ENCODE measurements at places on chromosomes 4 and X. TPM values are rescaled to one million over a fixed set of nuclear protein-coding genes. Genes with fewer than 3 reads are reported as not detected.
A peak's percentile ranks its signal among the peaks of the same experiment; 100 is the strongest.

The VCX3B gene
- not detected for total RNA-seq

- DNase-seq = no peak
Observed at GRCh38 chrX:97498093-97498492, 614.4 kb downstream of the RPA4 start.

GRCh38 chrX:153469811-153470410, 465 bp downstream of the HAUS7 start:
- DNase-seq = peak; percentile 39

The SOWAHD gene
- not detected for total RNA-seq

GRCh38 chr4:87716371-87717265, 66.5 kb downstream of the DMP1 start:
- DNase-seq = peak; percentile 23

The ZXDB gene
- 5.0 TPM for total RNA-seq

DNA sequence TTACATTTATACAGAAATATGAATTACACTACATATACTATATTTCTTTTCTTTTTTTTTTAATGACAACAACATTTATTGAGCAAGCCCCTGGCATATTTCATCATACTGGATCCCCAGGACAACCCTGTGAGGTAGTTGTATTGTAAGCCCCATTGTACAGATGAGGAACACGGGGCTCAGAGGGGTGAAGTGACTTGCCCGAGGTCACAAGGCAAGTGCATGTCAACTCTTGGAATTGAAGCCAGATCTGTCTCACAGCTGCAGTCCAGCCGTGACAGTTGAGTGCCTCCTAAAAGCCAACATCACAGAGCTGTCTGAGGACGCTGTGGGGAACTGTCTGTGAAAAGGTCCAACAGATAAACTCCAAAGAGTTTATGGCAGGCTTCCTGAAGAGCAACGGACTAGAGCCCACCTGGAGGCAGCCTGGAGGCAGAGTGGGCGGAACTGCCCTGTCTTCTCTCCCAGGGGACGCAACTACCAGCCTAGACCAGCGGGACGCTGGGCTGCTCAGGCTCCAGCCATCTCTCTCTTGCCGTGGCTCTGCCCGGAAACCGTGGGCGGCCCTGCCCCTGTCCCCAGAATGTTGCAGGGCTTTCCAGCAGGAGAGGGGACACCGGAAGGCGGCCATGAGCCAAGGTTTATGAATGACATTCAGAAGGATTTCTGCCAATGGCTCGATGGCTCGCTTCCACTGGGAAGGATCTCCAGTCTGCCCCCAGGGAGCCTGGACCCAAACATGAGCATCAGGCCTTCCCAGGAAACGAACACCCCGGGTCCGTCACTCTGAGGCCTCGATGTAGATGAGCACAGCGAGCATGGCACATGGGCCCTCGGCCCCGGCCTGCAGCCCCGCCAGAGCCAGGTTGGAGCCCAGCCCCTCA, 50.1 kb downstream of the CFAP299 start:
- no peak for DNase-seq

- no peak for DNase-seq
Observed at GRCh38 chr4:6681191-6681590, 12.5 kb upstream of the S100P start.

GRCh38 chrX:56791456-56791855, 62.4 kb downstream of the NBDY start:
- DNase-seq = no peak

DNA sequence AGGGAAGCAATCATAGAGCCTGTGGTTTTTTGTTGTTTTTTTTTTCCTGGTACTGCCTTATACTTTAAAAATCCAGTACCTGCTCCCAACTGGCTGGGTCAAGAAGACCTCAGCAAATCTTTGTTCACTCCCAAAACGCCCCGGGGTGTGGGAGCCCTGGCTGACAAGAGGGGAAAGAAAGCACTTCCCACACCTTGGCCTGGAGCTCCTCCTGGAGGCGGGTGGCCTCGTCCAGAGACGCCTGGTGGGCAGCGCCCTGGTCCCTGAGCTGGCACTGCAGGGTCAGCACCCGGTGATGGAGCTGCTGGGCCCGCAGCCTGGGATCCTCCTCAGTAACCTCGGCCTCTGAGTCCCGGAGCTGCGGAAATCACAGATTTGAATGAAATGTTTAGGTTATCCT, 38.2 kb downstream of the C4orf50 start:
- DNase-seq = peak; percentile 57

- DNase-seq = no peak
Observed at GRCh38 chr4:37389366-37389765, 144.8 kb downstream of the NWD2 start.

DNA sequence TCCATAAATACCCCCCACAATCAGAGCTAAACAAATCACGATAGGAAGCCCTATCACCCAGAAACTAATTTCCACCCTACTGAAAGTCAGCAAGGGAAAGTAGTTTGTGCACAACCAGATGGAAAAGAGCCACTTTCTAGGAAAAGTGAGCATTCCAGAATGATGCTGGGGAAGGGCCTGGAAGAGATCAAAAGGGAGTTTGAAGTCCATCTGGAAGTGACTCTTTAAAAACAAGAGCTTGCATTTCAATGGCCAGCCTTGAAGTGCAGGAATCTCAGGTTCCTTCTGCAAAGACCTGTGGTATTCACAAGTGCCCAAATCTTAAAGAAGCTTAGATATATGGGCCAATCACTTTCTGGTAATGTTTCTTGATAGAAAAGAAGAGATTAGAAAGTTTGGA, 97.0 kb upstream of the LDB2 start:
- DNase-seq = no peak

GRCh38 chr4:44086753-44087152, 361.9 kb downstream of the KCTD8 start:
- no peak for DNase-seq

DNA sequence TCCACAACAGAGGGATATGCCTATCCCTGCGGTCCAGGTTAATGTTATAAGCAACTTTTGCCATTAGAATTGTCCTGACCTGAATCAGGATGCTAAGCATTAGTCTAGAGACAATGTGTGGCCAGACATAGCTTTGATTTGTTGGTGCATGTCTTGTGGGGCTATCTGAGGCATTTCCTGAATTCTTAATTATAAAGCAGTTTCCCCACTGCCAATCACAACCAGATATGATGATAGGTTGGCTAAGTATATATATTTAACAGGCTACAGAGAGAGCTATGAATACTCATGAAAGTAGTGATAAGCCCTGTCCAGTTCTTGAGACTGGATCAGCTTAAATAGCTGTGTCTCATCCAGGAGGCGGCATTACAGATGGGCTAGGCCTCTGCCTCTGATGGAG, 37.8 kb upstream of the ZNF81 start:
- DNase-seq = no peak

The PAGE2 gene
- not detected for total RNA-seq

- peak; percentile 82 for DNase-seq
Observed at GRCh38 chr4:74623041-74623440, 171.3 kb downstream of the BTC start.

- DNase-seq = no peak
Observed at GRCh38 chr4:39053983-39054382, 8.0 kb upstream of the KLHL5 start.

DNA sequence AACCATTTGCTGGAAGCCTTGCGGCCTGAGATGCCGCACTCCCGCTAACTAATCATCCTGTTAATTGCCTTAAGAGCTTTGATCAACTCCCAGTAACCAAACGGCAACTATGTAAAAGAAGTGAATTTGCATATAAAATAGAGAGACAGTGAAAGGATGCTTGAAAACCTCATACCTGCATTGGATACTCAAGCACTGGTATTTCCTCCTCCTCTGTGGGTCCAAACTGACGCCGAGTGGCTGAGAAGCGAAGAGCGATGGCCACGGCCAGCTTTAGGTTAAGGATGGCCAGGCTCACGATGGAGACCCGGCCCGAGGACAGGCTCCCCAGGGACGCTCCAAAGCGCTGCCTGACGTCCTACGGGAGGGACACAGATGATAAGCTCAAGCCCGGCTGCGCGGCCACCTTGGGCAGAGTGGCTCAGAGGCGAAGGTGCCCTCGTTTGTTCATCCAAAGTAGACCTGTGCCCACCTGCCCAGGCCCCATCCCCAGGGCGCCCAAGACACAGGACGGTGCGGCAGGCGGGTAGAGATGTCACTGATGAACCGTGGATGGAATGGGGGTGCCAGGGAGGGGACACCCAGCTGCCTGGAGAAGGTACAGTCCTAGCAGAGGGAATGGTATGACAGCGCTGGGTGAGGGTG, 43.6 kb downstream of the ACOX3 start:
- no peak for DNase-seq

DNA sequence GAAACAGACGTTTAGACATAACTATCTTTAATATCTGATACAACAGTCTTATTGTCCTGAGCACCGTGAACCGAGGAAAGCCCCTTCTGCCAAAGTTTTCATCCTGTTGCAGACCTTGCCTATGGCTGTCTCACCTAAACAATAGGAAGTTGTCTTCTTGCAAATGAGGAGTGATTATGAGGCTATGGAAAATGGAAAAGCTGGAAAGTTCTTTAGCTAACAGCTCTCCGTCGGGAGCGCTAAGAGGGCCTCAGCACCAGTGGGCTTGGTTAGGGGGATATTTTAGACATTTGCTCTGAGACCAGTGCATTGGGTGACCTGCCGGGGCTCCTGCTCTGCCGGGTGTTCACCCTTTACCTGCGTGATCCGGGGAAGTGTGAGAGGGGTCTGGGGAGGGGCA, 28.4 kb downstream of the TMEM131L start:
- peak; percentile 42 for DNase-seq

- no peak for DNase-seq
Observed at GRCh38 chrX:40501164-40501855, 79.5 kb upstream of the ATP6AP2 start.

DNA sequence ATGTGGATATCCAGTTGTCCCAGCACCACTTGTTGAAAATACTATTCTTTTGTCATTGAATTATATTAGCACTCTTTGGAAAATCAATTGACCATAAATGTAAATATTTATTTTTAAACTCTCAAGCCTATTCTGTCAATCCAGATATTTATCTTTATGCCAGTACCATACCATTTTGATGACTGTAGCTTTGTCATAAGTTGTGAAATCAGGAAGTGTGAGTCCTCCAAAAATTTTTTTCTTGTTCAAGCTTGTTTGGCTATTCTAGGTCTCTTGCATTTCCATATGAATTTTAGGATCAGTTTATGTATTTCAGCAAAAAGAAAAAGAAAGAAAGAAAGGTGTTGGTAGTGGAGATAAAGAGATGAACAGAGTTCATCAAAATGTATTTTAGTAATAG, 8.2 kb upstream of the SMPX start:
- DNase-seq = no peak

DNA sequence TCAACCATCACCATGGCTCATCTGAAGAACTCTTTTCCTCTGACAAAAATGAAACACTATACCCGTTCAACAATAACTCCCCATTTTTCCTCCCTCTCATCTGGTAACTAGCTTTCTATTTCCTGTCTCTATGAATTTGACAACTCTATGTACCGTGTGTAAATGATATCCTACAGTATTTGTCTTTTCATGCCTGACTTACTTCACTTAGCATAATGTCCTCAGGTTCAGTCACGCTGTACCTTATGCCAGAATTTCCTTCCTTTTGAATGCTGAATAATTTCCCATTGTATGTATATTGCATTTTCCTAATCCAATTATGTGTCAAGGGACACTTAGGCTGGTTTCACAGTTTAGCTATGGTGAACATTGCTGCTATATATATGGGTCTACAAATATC, 18.2 kb downstream of the MAGEA9 start:
- no peak for DNase-seq

DNA sequence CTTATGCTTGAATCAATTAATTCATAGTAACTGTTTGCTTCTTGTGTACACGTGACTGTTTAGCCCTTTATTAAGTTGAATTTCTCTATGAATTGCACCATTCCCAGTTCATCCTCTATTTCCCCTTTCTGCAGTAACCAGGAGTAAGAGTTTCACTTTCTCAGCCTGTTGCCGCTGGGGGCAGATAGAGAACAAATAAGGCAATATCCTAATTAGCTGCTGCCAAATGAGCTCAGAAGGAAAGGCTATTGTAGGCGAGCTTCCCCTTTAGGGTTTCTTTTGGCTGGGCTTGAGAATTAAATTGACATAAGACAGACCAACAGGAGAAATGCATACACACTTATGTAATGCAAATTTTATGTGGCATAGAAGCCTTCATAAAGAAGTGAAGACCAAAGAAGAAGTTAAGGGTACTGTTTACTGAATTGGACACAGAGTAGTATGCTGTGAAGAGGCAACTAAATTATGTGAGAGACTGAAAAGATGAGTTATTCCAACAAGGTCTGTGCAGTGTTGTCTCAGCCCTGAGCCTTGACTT, 1594.7 kb downstream of the TECRL start:
- DNase-seq = no peak

GRCh38 chr4:149076401-149076800, 634.2 kb upstream of the NR3C2 start:
- DNase-seq = no peak

- peak; percentile 71 for DNase-seq
Observed at GRCh38 chrX:57156397-57157049, 19.3 kb upstream of the SPIN2A start.

The FMR1NB gene
- total RNA-seq = not detected

GRCh38 chr4:138222046-138222445, 20.1 kb downstream of the SLC7A11 start:
- DNase-seq = peak; percentile 86

- DNase-seq = no peak
Observed at GRCh38 chr4:55314141-55314820, 31.8 kb upstream of the SRD5A3 start.

The TENM3 gene
- 21.4 TPM for total RNA-seq

The MAGEA8 gene
- not detected for total RNA-seq

DNA sequence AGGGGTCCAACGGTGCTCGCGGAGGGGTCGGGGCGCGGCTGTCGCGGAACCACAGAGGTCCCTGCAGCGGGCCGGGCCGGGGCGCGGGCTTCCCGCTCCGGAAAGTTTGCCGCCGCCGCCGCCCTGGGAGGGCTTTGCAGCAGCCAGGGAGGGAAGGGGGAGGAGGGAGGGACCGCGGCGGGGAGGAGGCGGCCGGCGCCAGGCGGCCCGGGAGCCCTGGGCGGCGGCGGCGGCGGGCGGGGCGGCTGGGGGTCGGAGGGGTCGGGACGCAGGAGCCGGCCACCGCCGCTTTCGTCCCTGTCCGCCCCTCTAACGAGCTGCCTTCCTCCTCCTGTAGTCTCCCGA, 375 bp downstream of the FGFR3 start:
- DNase-seq = peak; percentile 31

The RAB28 gene
- 11.9 TPM for total RNA-seq

The MAMLD1 gene
- total RNA-seq = 0.22 TPM

The GRPR gene
- total RNA-seq = under 0.01 TPM

Data from lung microvascular endothelial cell (primary cell).